Stimulated activated CD4-positive, alpha-beta T cell treated with anti-CD3 and anti-CD28 coated beads, Interleukin-2, amount 100 ng/mL, for 4 hours (primary cell): ENCODE measurements at places on chromosomes 13 and 19.
A peak's percentile ranks its signal among the peaks of the same experiment; 100 is the strongest.

DNA sequence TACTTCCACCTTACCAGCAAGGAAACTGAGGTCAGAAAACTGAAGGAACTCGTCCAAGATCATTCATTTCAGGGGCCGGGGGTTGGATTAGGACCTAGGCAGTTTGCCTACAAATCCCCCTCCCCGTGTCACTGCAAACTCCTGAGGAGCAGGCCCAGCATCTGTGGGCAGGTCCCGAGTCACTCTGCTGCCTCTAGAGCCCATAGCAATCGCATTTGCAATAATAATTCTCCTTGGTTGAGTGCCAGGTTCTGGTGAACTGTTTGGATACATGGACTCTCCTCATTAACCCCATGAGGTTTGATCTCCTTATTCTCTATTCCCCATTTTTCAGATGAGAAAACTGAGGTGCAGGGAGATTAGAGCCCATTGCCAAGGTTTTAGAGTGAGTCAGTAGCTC lies 903 bp downstream of the PIN1 start:
- no peak for DNase-seq

DNA sequence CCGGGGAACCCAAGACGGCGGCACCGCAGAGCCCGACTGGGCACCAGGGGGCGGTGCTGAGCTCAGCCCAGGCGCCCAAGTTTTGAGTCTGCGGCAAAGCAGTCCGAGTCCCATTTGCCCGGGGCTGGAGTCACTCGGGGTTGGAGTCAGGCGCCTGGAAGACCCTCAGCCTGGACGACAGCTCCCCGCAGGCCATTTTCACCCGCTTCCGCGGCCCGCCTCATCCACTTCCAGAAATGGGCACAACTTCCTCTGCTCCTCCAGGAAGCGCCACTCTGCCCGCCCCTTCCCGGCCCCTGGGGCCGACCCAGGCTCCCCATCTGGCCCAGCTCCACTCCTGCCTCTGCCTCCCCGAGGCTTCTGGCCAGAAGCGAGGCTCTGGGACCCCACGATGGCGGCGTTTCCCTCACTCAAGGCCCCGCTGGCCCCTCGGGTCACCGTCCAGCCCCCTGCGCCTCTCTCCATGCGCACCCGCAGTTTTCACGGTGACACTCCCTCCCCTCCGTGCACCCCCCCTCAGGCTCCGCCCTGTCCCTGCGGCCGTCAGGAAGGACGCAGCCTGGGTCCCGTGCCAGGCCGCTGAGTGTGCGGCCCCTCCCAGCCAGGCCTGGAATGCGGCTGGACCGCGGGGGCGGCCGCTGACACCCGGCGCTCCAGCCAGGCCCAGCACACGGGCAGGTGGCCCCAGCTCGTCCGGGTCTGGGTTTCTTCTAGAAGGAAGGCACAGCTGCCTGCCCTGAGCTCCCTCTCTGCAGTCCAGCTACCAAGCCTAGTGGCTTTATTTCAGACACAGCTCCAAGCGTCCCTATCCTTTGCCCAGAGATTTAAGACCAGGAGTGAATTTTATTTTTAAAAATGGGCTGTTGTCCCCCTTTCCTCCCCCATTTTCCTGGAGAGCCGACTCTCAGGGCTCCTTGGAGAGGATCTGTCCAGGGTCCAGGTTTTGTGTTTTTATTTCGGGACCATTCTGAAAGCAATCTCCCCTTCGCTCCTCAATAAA lies 4.7 kb downstream of the SERTAD1 start:
- peak; percentile 48 for DNase-seq

- peak; percentile 24 for DNase-seq
Observed at GRCh38 chr19:13430790-13431582, 75.3 kb downstream of the CACNA1A start.

- DNase-seq = no peak
Observed at GRCh38 chr19:5935473-5936291, 21.6 kb downstream of the CAPS start.

DNA sequence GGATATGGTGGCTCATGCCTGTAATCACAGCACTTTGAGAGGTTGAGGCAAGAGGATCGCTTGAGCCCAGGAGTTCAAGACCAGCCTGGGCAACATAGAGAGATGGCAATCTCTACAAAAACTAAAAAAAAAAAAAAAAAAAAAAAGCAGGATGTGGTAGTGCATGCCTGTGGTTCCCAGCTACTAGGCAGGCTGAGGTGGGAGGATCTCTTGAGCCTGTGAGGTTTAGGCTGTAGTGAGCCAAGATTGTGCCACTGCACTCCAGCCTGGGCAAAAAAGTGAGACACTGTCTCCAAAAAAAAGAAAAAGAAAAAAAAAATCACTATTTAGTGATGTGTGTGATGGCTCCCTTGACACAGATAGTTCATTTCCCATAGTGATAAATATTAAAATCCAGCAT lies 365.0 kb upstream of the NBEA start:
- no peak for DNase-seq

DNA sequence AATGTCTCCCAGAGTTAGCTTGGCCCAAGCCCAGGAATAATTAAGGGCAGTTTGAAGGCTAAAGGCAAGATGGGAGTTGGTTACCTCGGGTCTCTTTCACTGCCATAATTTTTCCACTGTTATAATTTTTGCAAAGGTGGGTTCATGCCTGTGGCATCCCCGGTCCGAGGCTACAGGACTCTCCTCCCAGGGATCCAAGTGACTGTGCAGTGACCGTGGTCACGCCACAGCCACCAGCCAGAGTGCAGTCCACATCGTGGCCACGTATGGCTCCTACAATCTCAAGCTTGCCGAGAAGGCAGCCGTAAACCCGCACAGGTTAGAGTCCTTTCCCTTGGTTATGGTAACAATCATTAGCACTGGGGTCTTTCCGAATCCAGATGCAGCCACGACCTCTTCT lies 36.8 kb downstream of the C13orf46 start:
- no peak for DNase-seq

GRCh38 chr19:17323964-17324332 lies 10.7 kb downstream of the ANO8 start:
- DNase-seq = no peak

GRCh38 chr19:46126086-46126580 lies 1.6 kb upstream of the IGFL3 start:
- DNase-seq = no peak

- DNase-seq = no peak
Observed at GRCh38 chr13:27635266-27635665, 13.6 kb downstream of the POLR1D start.
